Activated T-cell treated with anti-CD3 and anti-CD28 coated beads, Interleukin-2, amount 50 U/mL, for 48 hours (primary cell): ENCODE measurements at places on chromosomes 7 and 10.

GRCh38 chr10:86827639-86828038 is 71.2 kb downstream of the BMPR1A start:
- no peak for DNase-seq

DNA sequence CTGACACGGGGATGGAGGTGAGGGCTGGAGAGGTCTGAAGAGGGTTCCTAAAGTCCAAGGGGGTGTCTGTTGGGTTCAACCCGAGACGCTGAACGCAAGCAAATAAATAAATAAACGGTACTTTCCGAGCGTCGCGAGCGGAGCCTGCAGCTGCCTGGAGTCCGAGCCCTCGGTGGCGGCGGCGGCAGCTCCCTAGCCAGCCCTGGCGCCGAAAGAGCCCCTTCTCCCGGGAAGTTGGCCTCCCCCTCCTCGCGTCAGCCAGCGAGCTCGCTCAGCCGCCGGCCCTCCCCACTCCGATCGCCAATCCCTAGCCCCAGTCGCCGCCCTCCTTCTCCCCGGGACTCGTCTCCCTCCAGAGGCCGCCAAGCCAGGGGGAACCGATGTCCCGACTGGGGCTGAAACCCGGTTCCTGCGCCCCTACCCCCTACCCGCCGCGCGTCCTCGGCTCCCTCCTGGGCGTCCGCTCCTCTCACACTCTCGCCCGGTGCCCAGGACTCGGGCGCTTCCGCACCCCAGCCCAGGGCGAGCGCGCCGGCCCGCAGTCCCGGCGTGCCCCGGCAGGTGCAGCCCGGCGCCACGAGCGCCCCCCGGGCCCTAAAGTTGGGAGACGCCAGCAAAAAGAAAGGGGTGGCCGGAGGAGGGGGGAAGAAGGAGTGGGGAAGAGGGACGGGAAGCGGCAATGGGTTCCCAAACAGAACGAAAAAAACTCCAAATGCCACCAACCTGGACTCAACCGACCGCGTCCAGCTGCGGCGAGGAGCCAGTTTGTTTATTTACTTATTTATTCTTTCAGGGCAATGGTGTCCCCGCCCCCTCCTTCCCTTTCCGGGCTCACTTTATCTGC is at the start of gene GFRA1:
Gene GFRA1 (minus strand): TSS at position 767 of the 844 bp plus-strand sequence. CDS start 1,177 bp downstream, outside the sequence.
- peak; percentile 18 for DNase-seq

- DNase-seq = peak; percentile 70
These were observed 151.8 kb downstream of the SFMBT2 start for GRCh38 chr10:7258948-7259523.

DNA sequence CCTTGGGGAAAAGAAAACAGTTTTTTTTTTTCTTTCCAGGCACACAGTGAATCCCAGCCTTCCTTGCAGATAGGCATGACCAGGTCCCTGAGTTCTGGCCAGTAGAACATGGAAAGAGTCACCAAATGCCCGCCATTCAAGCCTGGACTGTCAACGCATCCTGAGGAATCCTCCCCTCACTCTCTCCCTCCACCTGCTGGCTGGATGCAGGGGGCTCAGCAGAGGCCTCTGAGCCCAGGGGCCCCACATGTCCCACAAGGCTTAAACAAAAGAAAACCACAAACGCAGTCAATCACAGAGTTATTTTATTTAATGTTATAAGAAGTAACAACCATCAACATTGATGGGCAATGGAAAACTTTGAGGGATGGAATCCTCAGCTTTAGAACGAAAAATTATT is 93.1 kb downstream of the JCAD start:
- no peak for DNase-seq

DNA sequence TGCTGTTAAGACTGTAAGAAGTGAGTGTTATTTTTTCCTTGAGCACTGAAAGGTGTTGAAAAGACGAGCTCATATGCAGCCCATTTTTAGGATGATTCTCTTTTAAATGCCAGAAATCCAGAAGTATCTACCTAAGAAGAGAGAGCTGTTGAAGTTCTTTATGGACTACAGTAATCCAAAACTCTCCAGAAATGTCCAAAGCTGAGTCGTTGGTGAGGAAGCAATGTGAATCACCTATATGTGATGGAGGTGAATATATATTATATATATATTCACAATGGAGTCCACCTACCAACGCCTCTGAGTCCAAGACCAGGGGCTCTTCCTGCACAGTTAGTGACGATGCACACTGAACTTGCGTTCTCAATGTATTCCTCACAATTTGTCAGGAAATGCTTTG is 252.7 kb upstream of the PITRM1 start:
- DNase-seq = no peak

DNA sequence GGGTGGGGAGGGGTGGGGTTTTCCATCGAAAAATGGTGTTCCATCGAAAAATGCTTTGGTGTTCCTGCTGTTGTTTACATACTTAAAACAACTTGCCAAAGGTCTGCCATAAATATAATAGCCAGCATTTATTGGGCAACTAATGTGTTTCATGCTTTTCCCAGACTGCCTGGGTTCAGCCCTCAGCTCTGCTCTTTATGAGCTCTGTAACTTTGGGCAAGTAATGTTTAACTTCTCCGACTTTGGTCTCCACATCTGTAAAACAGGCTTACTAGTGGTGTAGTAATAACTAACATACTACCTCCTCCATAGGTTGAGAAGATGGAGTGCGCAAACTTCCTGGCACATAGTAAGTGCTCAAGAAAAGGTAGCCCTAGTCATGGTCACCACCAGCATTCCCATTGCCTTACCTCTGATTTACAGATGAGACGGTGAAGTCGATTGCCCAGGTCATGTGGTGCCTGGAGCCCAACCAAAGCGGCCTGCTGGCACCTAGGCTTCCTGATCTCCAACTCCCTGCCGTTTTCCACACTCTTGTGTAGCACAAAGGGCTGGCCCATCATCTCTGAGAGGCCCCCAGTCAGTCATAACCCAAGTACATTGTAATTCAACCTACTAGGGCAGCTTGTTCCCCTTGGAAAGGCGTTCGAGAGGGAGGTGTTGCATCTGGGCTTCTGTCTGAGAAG is 8.9 kb downstream of the ZMIZ1 start:
- DNase-seq = no peak

- DNase-seq = peak; percentile 59
These were observed 102.1 kb upstream of the ANLN start for GRCh38 chr7:36287371-36288241.

- no peak for DNase-seq
These were observed 26.8 kb downstream of the FAM241B start for GRCh38 chr10:69656742-69657269.

DNA sequence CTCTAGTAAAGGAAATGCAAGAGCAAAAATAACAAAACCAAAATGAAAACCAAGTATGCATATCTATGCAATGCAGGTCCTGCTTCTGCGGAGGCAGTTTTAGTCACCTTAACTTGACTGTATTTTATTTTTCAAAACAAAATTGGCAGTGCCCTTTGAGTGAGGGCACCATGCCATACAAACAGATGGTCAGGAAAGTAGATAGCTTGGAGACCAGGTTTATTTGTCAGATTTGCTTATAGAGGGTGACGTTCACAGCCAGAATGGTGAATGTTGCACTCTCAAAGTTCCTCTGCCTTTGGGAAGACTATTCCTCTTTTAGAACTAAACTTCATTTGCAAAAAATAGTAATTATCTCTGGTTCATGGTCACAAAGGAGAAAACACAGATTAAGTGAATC is 801.9 kb downstream of the ANKRD7 start:
- no peak for DNase-seq

GRCh38 chr7:70694434-70694970 is 437.4 kb upstream of the GALNT17 start:
- peak; percentile 28 for DNase-seq

DNA sequence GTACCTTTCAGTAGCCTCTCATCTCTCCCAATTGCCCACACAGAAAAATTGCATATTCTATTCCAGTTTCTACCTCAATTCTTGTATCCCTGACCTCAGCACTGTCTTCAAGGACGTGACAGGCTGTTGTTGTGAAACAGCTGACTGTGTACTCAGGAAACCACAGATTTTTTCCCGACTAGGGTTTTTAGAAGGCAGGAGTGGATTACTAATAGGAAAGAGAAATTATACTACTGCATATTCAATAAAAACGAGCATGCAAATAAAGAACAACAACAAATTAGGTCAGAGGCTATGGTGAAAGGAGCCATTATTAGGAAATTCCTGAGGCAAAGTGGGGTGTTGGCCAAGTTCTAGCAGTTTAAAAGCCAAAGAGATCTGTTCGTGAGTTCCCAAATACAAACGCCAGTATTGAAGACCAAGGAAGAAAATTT is 93.4 kb downstream of the DOCK4 start:
- DNase-seq = no peak

GRCh38 chr7:93873998-93874574 is 16.5 kb downstream of the TFPI2 start:
- DNase-seq = no peak

DNA sequence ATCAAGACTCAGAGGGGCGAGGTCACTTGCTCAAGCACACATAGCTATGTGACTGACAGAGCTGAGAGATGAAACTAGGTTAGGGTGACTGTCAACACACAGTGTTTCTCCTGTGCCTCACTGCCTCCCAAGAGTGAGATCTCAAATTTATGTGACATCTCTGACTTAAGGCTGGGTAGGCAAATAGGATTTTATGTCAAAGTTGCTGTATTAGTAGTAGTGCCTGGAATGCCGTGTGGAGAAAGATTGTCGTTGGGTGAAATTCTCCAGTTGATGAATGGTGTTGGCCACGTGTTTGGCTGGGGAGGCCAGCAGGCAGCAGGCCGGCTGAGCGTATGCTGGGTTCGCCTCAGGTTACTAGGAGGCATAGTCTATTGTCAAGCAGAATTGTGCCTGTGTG is 148.3 kb upstream of the BMPER start:
- no peak for DNase-seq

GRCh38 chr7:137696376-137696775 is 150.4 kb downstream of the DGKI start:
- DNase-seq = no peak

DNA sequence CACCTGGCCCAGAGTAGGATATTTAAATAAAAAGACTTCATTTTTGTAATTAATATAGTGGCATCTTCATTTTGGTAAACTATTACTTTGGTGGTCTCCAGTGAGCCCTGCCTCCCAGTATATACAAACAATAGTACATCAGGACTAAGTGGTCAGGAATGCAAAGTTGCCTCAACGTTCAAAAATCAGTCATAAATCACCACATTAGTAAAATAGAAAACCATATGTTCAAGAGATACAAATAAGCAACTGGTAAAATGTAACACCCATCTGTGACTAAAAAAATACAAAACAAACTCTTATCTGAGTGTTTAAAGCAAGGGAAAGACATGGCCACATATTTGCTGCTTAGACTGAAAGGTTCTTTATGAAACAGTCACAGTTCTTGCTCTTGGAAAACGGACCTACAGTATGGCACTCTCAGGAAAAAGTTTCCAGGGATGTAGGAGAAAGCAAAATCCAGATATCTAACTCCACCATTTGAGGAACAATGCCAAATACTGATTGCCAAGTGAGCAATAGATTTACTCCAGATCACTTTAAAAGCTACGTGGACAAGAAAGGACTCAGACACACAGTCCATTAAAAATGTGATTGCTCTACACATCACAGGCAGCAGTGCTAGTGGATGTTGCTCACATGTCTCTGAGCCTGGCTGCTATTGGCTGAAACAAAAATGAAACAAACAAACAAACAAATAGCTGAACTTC is 15.1 kb upstream of the RHOBTB1 start:
- no peak for DNase-seq

- no peak for DNase-seq
These were observed 126.5 kb upstream of the VKORC1L1 start for GRCh38 chr7:65746398-65746669.

- no peak for DNase-seq
These were observed 306.4 kb upstream of the FZD1 start for GRCh38 chr7:90957883-90958282.

DNA sequence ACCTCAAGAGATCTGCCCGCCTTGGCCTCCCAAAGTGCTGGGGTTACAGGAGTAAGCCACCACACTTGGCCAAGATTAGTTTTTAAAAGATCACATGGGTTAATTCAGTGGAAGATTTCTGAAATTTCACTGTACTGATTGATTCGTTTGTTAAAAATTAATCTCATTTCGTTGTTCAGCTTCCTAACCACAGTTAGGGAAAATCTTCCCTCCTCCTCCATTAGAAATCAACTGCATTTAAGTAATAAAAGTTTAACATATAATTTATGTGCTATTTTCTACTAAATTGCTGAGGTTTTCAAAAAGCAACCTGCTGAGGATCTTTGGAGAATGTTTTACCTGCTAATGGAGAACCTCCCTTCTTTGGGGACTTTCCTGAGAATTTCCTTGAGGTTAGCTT is 522.4 kb downstream of the GATA3 start:
- no peak for DNase-seq

- no peak for DNase-seq
These were observed 438.9 kb upstream of the PODXL start for GRCh38 chr7:131995324-131995723.

- no peak for DNase-seq
These were observed 334.3 kb downstream of the CACNA2D1 start for GRCh38 chr7:82109288-82109687.

DNA sequence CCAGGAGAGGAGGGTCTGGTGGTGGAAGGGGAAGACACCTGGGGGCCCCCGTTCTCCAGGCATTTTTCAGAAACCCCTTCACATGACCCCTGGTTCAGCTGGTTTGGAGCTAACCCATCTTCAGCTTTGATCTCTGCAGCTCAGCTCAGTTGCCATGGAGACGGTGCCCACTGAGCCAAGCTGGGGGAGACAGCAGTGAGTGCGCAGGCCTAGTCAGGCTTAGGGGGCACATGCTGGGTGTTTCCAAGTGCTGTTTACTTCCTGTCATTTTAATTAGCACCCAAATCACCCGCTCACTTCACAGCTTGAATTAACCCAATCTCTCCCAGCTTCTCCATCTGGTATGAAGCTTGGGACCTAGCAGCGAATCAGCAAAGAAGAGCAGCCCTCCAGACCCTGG is 9.0 kb downstream of the SPOCK2 start:
- DNase-seq = no peak

- DNase-seq = no peak
These were observed 129.4 kb downstream of the ARHGAP12 start for GRCh38 chr10:31799181-31799580.

- DNase-seq = no peak
These were observed 278.1 kb upstream of the NRP1 start for GRCh38 chr10:33612551-33612950.

GRCh38 chr10:624605-625332 is 64.7 kb downstream of the DIP2C start:
- DNase-seq = no peak

- no peak for DNase-seq
These were observed 29.1 kb downstream of the NAPEPLD start for GRCh38 chr7:103119791-103120291.

- no peak for DNase-seq
These were observed 1227.8 kb upstream of the SORCS1 start for GRCh38 chr10:108392286-108392685.
